Pulmonary artery endothelial cell (primary cell): ENCODE measurements at places on chromosomes 5 and 9. TPM values are rescaled to one million over a fixed set of nuclear protein-coding genes. Genes with fewer than 3 reads are reported as not detected.

Gene SYK
- 0.07 TPM in 1 of 2 replicates, not detected in the other for total RNA-seq

Gene FBXO10
- total RNA-seq: 9.5 and 14.2 TPM in 2 replicates

Gene LURAP1L
- total RNA-seq: 2.8 and 3.3 TPM in 2 replicates

Gene LCN2
- total RNA-seq: not detected in 2 replicates

Gene LCN9
- not detected in 2 replicates for total RNA-seq

Gene ABCA2
- 7.9 and 15.7 TPM in 2 replicates for total RNA-seq
